ENCODE measurements at places on chromosomes 4 and X.
A peak's percentile ranks its signal among the peaks of the same experiment; 100 is the strongest.

- no peak for DNase-seq
Observed at GRCh38 chrX:42585842-42586621, 191.9 kb downstream of the PPP1R2C start.

- DNase-seq, result no peak
Observed at GRCh38 chr4:168717847-168718246, 221.0 kb downstream of the PALLD start.

GRCh38 chr4:176001151-176002006 lies 64.3 kb upstream of the WDR17 start:
- DNase-seq, result no peak

DNA sequence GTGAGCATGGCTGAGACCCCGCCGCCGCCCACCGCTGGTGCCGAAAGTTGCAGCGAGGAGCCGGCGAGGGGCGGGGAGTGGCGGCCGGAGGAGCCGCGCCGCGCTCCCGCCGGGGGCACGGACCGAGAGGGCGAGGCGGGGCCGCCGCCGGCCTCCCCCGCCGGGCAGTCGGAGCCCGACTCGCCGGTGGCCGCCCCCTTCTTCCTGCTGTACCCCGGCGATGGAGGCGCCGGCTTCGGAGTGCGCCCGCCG lies 16.5 kb downstream of the UTP3 start:
- no peak for DNase-seq

DNA sequence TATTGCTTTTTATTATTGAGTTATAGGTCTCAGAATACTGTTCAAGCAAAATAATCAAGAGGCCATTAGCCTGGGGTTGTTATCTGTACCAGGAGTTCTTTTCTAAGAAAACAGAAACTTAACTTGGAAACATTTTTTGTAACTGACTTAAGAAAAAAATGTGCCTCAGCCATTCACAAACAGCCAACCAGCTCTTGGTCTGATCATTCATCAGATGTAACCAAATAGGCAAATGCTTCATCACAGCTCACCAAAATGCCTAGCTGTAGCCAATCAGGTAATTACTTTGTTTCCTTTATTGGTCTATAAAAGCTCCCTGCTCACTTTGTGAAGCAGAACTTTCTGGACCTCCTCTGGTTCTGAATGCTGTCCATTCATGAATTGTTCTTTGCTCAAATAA lies 387.7 kb downstream of the FAT4 start:
- DNase-seq, result no peak

DNA sequence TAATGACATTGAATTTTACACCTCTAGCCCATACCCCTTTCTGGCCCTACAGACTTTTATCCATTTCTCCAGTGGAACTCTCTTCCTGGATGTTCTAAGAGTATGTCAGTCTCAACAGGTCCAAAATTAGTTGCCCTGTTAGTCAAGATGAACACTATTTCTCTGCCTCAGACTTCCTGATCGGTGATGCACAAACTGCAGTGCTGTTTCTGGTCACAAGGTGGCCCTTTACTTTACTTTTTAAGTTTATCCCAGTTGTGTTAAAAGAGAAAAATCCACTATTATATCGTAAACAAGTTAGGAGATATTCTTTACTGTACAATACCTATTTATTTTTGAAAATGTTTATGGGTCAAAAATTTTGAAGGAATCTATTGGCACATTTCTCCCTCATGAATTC lies 13.1 kb downstream of the TCEAL7 start:
- DNase-seq, result peak; percentile 8

DNA sequence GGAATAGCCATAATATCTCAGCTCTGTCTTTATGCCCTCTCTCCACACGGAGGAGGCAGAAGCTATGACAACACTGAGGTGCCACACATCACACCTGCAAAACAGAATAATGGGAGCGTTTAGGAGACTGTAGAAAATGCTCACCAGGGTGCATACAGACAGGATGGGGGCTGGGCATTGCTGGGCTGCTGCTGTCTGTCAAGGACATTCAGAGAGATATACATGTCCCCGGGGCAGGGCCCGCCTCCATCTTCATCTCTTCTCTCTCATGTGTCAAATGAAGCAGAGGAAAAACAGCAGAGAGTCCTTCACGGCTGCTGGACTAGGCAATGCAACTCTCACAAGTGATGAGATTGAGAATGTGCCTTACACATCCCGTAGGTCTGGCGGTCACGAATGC lies 65.3 kb upstream of the DHRSX start:
- no peak for DNase-seq

- DNase-seq, result no peak
Observed at GRCh38 chr4:164856396-164856795, 20.6 kb upstream of the APELA start.

- DNase-seq, result no peak
Observed at GRCh38 chrX:10612215-10612614, 8.2 kb downstream of the MID1 start.

DNA sequence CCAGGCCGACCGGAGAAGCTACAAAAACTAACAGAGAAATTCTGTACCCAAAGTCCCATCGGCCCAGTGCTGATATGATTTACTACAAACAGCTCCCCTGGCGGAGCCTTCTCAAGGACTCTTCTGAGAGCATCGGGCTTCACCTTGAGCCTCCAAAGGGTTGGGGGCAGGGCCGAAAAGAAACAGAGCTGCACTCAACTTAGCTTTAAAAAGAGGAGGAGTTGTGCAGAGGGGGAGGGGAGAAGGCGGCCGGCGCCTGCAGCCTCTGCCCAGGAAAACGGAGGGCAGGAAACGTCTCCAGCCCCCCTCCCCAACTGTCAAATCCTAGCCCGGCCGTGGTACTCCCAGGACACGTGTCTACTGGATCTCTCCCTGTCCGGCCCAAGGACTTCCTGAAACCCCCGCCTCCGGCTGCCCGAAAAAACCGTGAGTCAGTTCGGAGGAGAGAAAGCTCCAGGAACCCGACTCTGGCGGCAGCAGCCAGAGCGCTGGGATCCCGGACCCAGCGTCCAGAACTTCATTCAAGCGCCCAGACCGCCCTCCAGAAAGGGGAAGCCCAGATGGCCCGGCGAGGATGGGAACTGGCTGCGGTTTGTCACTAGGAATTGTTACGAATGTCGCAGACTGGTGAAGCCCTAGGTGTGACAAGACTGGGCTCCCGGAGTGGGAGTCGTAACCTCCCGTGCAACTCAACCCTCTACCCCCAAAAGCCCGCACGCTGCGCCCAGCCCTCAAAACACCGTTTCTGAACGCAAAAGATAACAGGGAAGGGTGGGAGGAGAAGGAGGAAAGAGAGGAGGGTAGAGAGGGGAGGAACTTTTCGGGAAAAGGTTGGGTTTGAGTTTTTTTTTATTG lies 973 bp downstream of the ADAMTS3 start:
- no peak for DNase-seq

- DNase-seq, result no peak
Observed at GRCh38 chr4:152308951-152309350, 226.9 kb downstream of the FBXW7 start.

DNA sequence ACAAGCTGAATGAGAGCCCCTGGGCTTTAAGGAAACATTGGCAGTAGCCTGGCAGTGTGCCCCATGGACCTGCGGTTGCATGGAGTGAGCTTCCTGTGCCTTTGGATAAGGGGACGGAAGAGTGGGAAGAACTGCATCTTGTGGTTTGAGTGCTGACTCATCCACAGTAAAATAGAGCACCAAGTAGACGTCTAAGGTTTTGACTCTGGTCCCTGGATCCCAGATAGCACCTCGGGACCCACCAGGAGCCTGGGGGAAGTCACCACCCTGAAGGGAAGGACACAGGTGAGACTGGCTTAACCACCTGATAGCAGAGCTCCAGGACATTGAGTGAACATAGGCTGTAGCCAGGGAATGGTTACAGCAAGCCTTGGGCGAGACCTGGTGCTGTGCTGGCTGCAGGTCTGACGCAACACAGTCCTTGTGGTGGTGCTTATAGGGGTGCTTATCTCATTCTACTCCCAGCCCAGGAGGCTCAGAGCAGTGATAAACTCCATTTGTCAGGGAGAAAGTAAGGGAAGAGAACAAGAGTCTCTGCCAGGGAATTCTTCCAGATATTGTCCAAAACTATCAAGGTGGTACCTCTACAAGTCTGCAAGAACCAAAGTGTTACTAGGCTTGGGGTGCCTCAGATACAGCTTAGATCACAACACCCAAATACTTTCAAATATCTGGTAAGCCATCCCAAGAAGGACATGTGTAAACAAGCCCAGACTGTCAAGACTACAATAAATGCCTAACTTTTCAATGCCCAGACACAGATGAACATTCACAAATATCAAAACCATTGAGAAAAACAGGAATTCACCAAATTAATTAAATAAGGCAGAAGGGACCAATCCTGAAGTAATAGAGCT lies 123.6 kb upstream of the TET2 start:
- no peak for DNase-seq

DNA sequence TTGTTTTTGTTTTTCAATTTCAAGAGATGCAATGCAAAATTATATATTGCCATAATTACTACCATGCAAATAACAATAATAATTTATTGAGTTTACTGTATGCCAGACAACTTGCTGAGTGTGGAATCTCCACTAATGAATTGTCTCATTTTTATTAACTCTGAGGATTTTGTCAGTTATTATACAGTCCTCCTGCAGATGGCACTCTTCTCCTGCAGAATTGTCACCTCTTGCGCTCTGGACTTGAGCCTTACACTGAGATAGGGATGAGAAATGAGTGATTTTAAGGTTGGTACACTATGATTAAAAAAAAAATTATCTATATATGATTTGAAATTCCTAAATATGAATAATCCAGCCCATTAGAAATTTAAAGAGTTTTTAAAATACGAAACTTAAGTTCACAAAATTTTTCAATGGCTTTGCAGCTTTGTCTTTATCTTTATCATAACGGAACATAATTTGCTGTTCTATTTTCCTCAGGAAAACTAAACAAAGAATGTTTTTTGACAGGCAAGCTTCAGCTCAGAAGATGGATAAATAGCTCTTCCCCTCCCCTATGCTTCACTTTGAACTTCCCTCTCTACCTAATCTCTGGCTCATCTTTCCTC lies 12.7 kb upstream of the PAQR3 start:
- no peak for DNase-seq

DNA sequence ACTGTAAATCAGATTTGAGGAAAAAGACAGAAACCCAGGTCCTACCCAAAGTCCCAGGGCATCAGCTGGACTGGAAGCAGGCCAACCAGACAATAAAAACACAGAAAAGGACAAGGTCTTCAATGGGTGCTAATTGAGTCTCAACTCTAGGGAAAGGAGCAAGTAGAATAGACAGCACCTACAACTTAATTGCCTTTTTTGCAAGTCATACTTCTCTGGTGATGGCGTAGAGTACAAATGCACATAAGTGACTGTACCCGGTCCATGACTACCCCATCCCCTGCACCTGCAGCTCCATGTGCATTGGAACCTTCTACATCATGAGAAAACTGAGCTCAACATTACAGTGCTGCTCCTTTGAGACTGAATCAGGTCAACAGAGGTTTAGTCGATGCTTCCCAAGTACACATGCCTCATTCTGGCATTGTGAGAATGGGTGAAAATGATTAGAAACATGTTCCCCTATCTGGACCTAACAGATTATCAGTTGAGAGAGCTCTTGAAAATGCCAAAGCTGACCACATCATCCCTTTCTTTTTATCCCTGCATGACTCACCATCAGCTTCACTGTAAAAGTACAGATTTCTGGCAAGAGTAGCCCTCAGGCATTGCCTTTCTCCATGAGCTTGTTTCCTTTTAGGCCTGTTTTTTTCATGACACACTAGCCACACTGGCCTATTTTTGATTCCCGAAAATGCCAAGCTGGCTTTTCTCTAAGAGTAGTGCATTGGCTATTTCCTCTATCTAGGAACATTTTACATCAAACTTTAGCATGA lies 298.3 kb downstream of the HS3ST1 start:
- no peak for DNase-seq

GRCh38 chr4:85381968-85382367 lies 93.0 kb upstream of the ARHGAP24 start:
- DNase-seq, result no peak

- no peak for DNase-seq
Observed at GRCh38 chr4:185695743-185696142, 116.3 kb downstream of the SORBS2 start.

DNA sequence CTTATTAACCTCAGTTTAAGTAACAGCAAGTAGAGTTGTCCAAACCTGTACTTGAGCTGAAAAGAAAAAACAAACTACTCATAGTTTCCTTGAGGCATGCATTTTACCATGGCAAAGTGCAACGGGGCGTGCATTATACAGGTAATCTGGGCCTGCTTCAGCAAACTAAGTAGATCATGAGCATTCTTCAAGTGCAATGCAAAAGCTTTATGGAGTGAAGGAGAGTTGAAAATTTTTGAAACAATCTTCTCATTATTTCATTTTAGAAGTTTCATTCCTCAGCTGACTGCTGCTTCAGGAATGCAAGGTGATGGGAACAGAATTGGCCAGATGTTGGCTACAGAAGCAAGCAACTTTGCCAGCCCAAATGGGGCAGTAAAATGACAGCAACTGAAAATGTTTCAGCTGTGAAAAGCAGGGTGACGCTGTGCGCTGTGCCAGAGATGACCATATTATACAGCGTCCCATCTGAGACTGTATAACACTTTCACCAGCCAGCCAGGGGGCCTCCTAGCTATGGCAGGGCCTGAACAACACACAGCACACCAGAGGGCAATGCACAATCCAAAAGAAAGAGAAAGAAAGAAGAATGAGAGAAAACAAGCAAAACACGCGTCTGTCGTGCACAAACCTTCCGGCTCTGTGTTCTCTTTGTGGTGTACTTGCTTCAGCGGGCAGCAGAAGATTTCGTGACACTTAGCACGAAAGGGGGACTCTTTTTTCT lies 145.5 kb upstream of the FGF13 start:
- no peak for DNase-seq

DNA sequence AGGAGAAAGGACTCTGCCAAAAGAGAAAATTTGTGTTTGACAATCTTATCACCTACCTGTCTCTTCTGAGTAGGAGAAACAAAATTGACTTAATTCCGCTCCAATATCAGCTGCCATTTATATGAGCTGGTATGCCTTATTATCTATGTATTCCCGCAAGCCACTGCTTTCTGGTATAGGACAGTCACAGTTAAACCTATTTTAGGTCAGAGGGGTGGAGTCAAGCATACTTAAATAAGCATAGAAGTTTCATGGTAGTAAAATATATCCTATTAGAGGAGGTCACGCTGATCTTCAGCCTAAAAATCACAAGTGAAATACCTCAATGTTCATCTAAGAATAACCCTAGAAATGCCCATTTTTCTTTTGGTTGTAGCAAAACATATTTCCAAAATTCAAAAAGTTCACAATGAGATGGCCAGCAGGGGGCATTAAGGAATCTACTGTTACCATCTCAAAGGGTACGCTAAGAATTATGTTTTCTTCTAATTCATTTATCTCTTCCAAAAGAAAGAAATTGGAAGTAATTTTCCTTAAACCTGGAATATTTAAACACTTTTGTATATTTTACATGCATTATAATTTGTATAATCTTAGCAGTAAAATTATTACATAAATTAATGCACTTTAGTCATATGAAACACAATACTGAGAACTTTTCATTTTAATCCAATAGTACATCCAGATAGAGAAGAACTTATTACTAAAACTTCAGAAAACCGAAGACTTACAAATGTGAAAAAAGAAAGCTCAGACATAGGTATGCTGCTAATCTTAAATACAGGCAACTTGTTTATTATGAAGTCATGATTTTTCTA lies 10.5 kb downstream of the PPAT start:
- no peak for DNase-seq

Data from activated CD4-positive, alpha-beta T cell treated with anti-CD3 and anti-CD28 coated beads for 1 hour (primary cell).